ENCODE measurements at places on chromosomes 4 and X.

DNA sequence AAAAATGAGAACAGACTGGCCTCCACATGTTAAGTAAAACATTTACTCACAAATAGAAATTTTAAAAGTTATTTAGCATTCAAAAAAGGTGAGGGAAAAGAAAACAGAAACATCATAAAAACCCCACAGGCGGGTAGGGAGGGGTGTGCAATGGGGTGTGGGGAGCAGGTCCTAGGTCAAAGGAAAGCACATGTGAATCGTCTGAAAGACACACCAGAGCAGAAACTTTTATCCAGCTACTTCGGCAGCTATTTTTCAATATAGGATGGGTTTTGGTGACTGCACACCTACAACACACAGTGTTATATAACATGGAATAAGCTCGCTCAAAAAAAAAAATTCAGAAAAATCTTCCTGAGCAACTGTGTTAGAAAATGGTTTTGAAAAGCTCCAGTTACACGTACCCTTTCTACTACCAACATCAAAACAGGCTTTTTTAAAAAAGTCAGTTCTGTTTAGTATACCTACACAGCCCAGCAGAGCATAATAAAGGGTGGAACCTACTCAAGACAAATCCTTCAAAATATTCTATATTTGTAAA, 1.6 kb downstream of the OTUD4 start:
- no peak for DNase-seq

- no peak for DNase-seq
Measured at GRCh38 chr4:83875437-83875836, 339.5 kb downstream of the GPAT3 start.

GRCh38 chr4:73664470-73664869, 44.2 kb upstream of the RASSF6 start:
- no peak for DNase-seq

- DNase-seq = no peak
Measured at GRCh38 chrX:54808109-54808604, 612 bp downstream of the MAGED2 start.

DNA sequence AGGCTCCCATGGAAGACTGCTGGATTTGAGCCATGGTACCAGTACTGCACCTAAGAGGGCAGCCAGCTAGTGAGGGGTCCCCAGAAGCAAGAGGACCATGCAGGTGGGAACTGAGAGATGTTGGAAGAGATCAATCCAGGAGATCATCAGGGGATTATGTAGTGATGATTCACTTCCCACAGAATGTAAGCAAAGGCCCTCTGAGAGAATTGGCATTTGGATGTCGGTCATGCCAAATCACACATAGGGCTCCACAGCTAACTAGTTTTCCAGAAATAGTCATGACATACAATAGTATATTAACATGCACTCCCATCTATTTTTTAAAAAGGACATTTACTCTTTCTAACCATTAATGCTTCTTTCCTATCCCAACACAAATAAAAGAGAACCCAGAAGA, 112.5 kb downstream of the RASGEF1B start:
- DNase-seq = no peak

DNA sequence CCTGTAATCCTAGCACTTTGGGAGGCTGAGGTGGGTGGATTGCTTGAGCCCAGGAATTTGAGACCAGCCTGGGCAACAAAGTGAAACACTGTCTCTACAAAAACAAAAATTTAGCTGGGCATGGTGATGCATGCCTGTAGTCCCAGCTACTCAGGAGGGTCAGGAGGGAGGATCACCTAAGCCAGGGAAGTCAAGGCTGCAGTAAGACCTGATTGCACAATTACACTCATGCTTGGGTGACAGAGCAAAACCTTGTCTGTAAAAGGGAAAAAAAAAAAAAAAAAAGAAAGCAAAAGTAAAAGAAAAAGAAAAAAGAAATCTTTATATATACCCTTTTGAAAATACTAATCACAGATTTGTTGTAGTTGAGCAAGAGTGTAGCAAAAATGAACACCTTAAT, 801.0 kb upstream of the IGFBP7 start:
- DNase-seq = no peak

DNA sequence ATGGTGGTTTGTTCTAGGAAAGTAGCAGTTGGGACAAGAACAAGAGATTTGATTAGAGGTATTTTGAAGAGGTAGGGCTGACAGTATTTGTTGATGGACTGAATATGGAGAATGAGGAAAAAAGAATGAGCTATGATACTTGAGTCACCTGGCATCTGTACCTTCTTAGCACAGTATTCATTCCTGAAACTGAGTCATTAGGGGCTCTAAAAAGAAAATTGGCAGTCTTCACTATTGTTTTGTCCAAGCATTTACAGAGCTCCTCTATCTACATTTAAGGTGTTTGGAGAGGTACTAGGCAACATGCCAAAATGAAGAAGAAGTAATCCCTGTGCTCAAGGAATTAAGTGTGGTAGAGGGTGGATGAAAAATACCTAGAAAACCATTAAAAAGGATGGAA, 165.8 kb downstream of the SHROOM4 start:
- no peak for DNase-seq

DNA sequence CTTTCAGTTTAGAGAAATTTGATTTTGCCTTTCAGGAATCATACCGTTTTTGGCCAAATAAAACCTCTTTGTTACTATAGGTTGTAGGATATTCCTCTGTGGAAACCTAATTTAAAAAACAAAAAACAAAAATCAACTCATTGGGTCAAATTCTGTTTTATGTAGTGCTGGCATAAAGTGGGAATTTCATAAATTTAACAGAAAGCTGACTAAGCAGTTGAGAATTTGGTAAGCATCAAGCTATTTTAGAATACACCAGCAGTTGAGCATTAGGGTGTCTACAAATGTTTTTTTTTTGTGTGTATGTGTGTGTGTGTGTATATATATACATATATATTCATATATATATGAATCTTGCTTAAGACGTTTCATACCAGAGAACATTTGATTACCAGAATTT, 47.4 kb downstream of the C4orf33 start:
- DNase-seq = no peak

DNA sequence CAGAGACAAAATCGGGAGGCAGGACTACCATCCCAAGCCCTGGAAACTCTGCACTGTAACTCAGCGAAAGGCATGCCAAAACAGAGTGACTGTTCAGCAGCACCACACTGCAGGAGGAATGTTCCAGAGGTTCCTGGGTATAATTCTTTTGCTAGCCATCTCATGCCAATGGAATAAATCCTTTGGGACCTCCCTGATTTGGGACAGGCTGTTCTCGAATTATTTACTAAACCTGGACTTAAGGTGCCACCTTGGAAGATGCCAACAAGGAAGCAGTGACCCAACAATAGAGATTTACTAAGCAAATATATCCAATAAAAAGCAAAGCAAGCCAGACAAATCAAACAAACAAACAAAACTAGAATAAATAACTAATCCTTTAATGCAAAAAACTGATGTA, 9.3 kb downstream of the AADAT start:
- no peak for DNase-seq

DNA sequence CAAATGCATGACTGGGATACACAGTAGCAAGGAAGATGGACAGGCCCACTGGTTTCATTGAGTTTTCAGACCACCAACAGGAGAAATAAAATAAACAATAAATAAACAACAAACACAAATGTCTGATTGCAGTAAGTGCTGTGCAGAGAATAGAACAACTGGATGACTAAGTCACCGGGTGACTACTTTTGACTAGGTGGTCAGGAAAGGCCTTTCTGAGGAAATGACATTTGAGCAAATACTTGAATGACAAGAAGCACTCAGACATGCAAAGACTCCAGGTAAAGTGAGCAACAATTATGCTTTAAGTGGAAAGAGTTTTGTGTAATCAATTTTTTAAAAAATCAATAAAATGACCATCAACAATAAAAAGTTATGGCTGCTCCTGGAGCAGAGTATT, 137.7 kb downstream of the BTC start:
- no peak for DNase-seq

DNA sequence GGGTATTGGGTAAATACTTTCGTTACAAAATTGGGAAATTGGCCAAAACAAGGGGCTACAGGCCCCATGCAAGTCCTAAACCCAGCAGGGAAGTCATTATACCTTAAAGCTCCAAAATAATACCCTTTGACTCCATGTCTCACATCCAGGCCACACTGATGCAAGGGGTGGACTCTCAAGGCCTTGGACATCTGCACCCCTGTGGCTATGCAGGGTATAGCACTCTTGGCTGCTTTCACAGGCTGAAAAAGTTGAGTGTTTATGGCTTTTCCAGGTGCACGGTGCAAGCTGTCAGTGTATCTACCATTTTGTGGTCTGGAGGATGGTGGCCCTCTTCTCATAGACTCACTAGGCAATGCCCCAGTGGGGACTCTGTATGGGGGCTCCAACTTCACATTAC, 326.5 kb downstream of the TEX13C start:
- DNase-seq = no peak

- DNase-seq = no peak
Measured at GRCh38 chr4:189659287-189659686, 281.4 kb upstream of the FRG1 start.

DNA sequence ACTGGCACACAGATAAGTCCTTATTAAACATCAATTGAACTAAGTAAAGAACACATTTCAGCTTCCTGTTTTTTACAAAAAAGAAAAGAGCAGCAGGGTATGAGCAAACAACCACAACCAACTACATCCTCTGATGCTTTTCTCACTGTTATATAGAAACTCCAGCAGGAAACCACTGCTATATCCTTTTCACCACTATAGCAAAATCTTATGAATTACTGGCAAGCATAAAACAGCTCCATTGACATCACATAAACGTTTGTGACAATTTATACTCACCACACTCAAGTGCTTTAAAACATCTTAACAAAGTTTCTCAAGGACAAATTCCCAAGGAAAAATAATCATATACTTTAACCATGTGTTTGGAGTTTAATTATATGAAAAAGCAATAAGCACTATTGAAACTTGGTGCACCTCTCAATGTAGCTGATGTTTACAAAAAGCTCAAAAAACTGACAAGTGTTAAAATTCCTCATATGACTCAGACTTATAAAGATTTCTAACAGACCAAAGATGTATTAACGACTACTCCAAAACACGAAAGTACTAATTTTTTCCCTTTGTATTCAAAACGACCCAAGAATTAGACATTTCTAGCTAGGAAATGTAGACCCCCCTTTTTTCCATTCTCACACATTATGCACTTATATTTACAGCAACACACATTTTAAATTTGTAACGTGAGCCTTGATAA, 12.9 kb downstream of the GPRIN3 start:
- no peak for DNase-seq

DNA sequence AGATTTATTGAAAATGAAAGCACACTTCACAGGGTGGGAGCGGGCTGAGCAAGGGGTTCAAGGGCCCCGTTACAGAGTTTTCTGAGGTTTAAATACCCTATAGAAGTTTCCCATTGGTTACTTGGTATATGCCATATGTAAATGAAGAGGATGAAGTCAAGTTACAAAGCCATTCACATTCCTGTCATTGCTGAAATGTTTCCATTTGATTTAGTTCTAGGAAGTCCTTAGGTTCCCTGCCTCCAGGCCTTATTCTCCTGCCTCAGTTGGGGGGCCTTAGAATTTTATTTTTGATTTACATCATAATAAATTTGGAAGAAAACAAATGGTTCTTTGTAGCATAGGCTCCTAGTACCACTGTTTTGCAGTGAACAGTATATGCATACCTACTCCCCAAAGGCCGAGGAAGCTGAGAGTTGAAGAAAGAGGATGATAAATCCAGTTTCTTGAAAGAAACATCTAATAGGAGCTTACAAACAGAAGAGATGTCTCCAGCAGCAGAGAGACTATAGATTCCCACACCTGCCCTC, 31.8 kb downstream of the SERTM2 start:
- no peak for DNase-seq

- DNase-seq = no peak
Measured at GRCh38 chr4:156620786-156621185, 350.8 kb downstream of the PDGFC start.

- no peak for DNase-seq
Measured at GRCh38 chr4:24440765-24441164, 143.6 kb downstream of the DHX15 start.

DNA sequence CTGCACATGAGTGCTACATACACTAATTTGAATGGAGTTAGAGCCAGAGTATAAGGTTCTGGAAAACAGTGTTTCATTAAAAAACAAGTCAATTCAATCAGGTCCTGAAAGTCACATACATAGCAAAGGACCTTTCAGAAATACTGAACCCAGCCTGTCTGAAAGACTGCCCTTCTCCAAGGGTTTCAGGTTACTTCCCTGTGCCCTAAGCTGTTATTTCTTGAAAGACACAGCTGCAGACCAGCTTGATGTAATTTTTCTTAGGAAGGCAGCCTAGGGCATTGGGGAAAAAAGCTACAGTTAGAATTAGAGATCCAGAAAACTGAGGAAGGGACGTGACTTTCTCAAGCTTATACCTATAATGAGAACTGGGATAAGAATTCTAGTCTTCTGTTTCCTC, 155.9 kb upstream of the MAOA start:
- no peak for DNase-seq

DNA sequence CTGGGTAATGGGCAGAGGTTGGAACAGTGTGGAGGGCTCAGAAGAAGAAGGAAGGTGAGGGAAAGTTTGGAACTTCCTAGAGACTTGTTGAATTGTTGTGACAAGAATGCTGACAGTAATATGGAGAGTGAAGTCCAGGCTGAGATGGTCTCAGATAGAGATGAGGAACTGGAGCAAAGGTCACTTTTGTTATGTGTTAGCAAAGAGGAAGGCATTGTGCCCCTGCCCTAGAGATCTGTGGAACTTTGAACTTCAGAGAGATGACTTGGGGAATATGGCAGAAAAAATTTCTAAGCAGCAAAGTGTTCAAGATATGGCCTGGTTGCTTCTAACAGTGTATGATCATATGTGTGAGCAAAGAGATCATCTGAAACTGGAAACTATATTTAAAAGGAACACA, 37.9 kb upstream of the MSX1 start:
- DNase-seq = no peak

GRCh38 chrX:68462197-68462596, 28.9 kb upstream of the OPHN1 start:
- DNase-seq = no peak

GRCh38 chrX:45322820-45323219, 122.1 kb upstream of the DIPK2B start:
- no peak for DNase-seq

- no peak for DNase-seq
Measured at GRCh38 chr4:164304861-164305260, 449.1 kb upstream of the SMIM31 start.

GRCh38 chrX:153662266-153662665, 11.3 kb downstream of the PNCK start:
- no peak for DNase-seq

- DNase-seq = peak; percentile 91
Measured at GRCh38 chr4:172404676-172405075, 591.5 kb downstream of the GALNTL6 start.

GRCh38 chr4:132281733-132282132, 867.4 kb upstream of the PCDH10 start:
- DNase-seq = no peak

GRCh38 chr4:76504613-76505465, 69.8 kb downstream of the SHROOM3 start:
- no peak for DNase-seq

DNA sequence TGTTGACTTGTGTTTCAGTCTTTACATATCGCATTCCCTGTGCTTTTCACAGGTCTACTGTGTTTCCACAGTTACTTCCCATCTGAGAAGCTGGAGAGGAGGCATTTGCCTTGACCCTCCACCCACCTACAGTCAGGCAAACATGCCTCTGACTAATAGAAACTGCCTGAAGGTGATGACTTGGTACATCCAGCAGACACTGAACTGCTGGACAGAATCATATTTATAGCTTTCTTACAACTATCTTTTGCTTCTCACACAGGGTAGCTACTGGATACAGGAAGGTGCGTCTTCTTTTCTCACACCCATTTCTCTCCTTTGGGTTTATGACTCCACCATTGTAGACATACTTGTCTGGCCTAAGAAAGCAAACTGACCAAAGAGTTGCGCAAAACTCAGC, 58.0 kb downstream of the VGLL1 start:
- no peak for DNase-seq
